CD4-positive, alpha-beta memory T cell (primary cell): ENCODE measurements at places on chromosomes 13 and 19.

- no peak for DNase-seq
- H3K36me3 ChIP-seq = no peaks in the 10 kb centered on the region
- H3K27ac ChIP-seq = no peak overlapping the region
- H3K27me3 ChIP-seq = no peaks in the 10 kb centered on the region
Measured at GRCh38 chr19:33580026-33580644, 41.6 kb upstream of the CHST8 start.

DNA sequence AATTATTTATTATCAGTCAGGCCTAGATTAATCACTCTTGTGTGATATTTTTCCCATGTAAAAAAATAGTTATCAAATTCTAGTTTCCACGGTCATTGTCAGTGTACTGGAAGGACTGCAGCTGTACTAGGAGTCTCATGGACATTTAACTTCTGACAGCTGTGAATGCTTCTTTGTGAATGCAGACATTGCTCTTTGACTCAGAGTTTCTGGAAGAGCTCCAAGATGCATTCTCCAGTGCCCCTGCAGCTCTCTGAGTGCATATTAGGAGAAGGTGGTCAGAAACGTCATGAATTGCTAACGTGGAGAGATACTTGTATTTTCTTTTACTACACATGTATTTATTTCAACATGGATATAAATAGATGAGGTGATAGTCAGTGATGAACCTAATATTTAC is 9.7 kb upstream of the SLITRK5 start:
- no peaks in the 10 kb centered on the region for H3K4me1 ChIP-seq
- no peak overlapping the region for H3K27ac ChIP-seq
- H3K4me3 ChIP-seq = no peak overlapping the region
- H3K36me3 ChIP-seq = no peaks in the 10 kb centered on the region

DNA sequence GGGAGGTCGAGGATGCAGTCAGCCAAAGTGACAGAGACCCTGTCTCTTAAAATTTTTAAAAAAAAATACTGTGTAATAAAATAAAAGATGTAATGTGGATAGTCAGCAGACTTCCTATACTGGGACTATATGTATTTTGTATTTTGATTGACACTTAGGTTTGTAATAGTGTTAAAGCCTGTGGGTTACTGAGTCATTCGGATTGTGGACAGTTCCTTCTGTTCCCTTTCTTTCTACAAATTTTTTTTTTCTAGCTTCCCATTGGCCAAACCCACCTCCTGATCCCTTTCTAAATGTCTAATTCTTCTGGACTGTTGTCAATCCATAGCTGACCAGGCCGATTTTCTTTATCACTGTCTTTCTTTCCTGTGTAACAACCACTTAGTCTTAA is 108.0 kb downstream of the DNAJC3 start:
- H3K27me3 ChIP-seq = no peaks in the 10 kb centered on the region
- no peak overlapping the region for H3K4me3 ChIP-seq
- H3K4me1 ChIP-seq = no peaks in the 10 kb centered on the region
- no peak for DNase-seq
- H3K27ac ChIP-seq = no peak overlapping the region

GRCh38 chr19:39416152-39417120 is 4.0 kb downstream of the PLEKHG2 start:
- peaks cover 4% of the 10 kb centered on the region for H3K36me3 ChIP-seq
- H3K4me1 ChIP-seq = peaks cover 12% of the 10 kb centered on the region
- H3K27ac ChIP-seq = no peak overlapping the region
- no peak for DNase-seq

GRCh38 chr19:45442778-45443461 is 19.2 kb upstream of the ERCC1 start:
- H3K4me3 ChIP-seq = peak overlapping the region; percentile 39
- no peaks in the 10 kb centered on the region for H3K36me3 ChIP-seq
- peak overlapping the region; percentile 78 for H3K27ac ChIP-seq
- peaks cover 45% of the 10 kb centered on the region for H3K4me1 ChIP-seq
- no peaks in the 10 kb centered on the region for H3K27me3 ChIP-seq

GRCh38 chr13:85241060-85241459 is 558.2 kb downstream of the SLITRK6 start:
- H3K27ac ChIP-seq = no peak overlapping the region
- no peak overlapping the region for H3K4me3 ChIP-seq
- H3K36me3 ChIP-seq = no peaks in the 10 kb centered on the region
- no peaks in the 10 kb centered on the region for H3K4me1 ChIP-seq
- no peak for DNase-seq

- peaks cover 12% of the 10 kb centered on the region for H3K27me3 ChIP-seq
- H3K4me1 ChIP-seq = peaks cover 13% of the 10 kb centered on the region
- DNase-seq = peak; percentile 61
- no peaks in the 10 kb centered on the region for H3K36me3 ChIP-seq
- H3K27ac ChIP-seq = no peak within 1 kb of the TSS
Measured at GRCh38 chr19:18940769-18941627, at the start of gene HOMER3. Gene HOMER3, minus strand, starts transcription at chr19:18941217. Its CDS starts 2,235 bp downstream, at chr19:18938982.
